ENCODE measurements at places on chromosomes 12 and 14. TPM values are rescaled to one million over a fixed set of nuclear protein-coding genes. Genes with fewer than 3 reads are reported as not detected.

Gene TSHR
- total RNA-seq = 0.30 TPM

Gene PRPH
- total RNA-seq = not detected

Gene CDK4
- total RNA-seq = 44.4 TPM

Gene PSME1
- total RNA-seq = 257 TPM

Gene KLRC2
- not detected for total RNA-seq

Gene CYP46A1
- 0.36 TPM for total RNA-seq

Gene KRT73
- 6.0 TPM for total RNA-seq

Gene MUCL1
- not detected for total RNA-seq

Gene LETMD1
- 93.3 TPM for total RNA-seq

Gene ST8SIA1
- 53.6 TPM for total RNA-seq

Gene DBX2
- not detected for total RNA-seq

Gene PLCZ1
- not detected for total RNA-seq

Gene SRSF9
- 139 TPM for total RNA-seq

Gene RNU4-1
- total RNA-seq = 925 TPM

Gene CPNE6
- not detected for total RNA-seq

Gene RHOJ
- not detected for total RNA-seq

Gene C12orf75
- 12.1 TPM for total RNA-seq

Gene MMP19
- 0.67 TPM for total RNA-seq

Gene ZNF385A
- 1.8 TPM for total RNA-seq

Gene OTOGL
- not detected for total RNA-seq

Gene ACRBP
- 13.9 TPM for total RNA-seq

Gene SIX6
- total RNA-seq = not detected

Gene CIDEB
- 22.3 TPM for total RNA-seq

Gene COX8C
- total RNA-seq = not detected

All from CD4-positive, alpha-beta memory T cell (primary cell).